ENCODE measurements at places on chromosomes 4 and X.

DNA sequence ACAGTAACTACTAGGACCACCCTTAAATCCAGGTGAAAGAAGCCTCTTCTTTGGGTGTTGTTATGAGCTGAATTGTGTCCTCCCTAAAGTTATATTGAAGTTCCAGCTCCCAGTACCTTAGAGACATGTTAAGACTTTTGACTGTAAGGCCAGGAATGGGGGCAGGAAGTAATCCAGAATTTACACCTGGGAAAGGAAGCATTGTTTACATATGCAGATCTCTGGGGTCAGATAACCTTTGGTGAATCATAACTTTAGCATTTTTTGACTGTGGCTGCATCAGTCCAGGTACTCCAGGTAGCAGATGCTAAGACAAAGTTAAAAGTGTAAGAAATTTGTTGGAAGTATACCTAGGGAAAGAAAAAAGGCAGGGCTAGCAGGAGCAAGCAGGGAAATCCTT lies 104.9 kb upstream of the CENPE start:
- no peak for DNase-seq

DNA sequence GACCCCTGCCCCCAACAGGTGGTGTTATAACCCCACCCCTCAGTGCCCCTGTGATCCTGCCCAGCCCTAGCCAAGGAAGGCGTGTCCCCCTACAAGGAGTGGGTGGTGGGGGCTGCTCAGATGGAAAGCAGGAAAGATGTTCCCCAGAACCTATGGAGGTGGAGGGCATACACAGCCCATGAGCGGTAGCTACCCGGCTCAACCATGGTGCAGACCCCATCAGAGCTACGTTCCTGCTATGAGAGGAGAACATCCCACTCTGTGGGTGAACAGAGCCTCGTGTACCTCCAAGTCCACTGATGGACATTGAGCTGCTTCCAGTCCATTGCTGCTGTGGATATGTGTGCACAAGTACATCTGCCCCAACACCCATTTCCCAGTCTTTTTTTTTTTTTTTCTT lies 71.1 kb downstream of the SHOX start:
- DNase-seq = no peak

GRCh38 chrX:37834937-37835336 lies 12.4 kb downstream of the DYNLT3 start:
- DNase-seq = no peak

- DNase-seq = no peak
These were observed 831.5 kb downstream of the STIM2 start for GRCh38 chr4:27692158-27692557.

DNA sequence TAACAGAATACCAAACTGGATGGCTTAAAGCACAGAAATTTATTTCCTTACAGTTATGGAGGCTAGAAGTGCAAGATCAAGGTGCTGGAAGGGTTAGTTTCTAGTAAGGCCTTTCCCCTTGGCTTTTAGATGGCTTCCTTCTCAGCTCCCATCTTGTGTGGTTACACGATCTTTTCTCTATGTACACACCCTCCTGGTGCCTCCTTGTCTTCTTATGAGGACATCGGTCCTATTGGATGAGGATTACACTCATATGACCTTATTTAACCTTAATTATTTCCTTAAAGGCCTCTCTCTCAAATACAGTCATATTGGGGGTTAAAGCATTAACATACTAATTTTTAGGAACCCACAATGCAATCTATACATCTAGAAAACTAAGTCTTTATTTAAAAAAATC lies 787.9 kb upstream of the GALNTL6 start:
- DNase-seq = no peak

GRCh38 chrX:122187069-122187713 lies 996.9 kb upstream of the GRIA3 start:
- DNase-seq = no peak

DNA sequence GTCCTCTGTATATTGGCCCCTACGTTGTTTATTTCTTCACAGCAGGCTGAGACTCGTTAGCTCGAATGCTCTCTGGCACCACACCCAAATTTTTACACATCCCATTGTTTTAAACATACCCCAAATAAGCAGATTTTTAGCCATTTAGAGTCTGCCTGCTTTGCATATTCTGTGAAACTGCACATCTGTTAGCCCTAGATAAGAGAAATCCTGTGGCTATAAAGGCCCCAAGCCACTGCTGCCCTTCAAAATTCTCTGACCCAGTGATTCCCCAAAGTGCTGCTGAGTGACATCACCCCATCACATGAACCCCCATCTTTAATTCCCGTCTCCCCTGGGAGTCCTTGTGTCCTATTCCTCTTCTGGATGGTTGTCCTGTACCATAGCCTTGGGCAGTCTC lies 20.8 kb downstream of the TEX13C start:
- no peak for DNase-seq

GRCh38 chr4:173182403-173182802 lies 13.8 kb downstream of the GALNT7 start:
- no peak for DNase-seq

DNA sequence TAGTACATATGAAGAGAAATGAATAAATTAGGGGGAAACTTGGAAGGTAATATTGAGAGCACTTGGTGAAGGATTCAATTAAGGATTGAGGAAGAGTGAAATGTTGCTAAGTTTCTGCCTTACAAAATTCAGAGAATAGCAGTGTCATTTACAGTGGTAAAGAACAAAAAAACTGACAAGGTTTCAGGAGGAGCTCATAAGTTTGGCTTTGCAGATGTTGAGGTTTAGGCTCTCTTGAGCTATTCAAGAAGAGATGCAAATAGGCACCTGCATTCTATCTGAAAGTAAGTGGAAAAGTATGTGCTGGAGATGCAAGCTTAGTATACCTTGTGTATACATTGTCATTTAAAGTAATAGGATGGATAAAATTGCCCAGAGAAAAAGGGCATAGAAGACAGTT lies 22.3 kb upstream of the EMCN start:
- no peak for DNase-seq

GRCh38 chr4:1538096-1538410 lies 131.8 kb upstream of the NKX1-1 start:
- no peak for DNase-seq

DNA sequence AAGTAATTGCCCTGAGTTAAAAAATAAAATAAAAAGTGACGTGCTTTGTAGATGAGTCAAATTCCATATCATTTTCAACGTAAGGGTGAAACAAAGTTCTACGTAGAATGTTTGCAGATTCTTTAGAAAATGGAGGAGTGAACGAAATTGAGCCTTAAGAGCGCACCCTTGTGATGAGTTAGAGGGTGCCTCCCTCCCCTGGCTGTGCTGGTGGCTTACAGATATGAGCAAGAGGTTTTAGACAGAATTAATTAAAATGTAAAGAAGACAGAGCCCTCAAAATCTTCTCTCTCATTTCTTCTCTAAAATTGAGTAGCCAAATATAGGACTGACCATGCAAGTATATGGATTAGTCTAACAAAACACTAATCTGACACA lies 30.2 kb upstream of the LGI2 start:
- DNase-seq = no peak

DNA sequence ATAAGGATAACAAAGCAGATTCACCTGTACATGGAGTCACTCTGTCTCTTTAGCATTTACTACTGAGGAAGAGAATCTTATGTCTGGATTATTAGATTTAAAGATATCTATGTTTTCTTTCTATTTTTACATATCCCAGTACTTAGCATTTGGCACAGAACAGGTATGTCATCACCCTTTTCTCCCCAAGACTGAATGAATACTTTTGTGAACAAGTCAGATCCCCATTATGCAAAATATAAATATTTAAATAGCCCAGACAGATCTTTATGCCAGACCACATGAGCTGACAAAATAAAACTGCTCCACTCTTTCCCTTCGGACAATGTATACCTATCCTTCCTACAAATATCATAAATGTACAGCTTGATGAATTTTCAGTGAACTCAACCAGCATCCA lies 94.5 kb downstream of the CASK start:
- no peak for DNase-seq

GRCh38 chrX:70042399-70043371 lies 7.1 kb downstream of the AWAT2 start:
- DNase-seq = no peak

DNA sequence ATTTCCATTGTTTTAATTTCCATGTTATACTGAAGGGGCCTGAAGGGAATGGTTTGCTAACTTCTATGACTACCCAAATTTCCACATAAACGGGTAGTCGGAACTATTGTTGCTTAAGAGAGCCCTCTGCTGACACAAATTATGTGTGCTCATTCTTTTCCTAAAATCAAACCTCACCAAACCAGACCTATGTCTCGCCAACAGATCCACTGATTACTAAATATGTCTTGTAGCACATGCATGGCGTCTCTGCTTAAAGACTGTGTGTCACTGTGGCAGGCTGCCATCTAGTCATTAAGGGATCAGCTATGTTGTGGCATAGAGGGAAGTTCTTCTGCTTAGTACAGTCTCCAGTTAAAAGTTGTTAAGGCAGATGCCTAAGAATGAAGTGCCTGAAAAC lies 25.1 kb downstream of the PIR start:
- no peak for DNase-seq

DNA sequence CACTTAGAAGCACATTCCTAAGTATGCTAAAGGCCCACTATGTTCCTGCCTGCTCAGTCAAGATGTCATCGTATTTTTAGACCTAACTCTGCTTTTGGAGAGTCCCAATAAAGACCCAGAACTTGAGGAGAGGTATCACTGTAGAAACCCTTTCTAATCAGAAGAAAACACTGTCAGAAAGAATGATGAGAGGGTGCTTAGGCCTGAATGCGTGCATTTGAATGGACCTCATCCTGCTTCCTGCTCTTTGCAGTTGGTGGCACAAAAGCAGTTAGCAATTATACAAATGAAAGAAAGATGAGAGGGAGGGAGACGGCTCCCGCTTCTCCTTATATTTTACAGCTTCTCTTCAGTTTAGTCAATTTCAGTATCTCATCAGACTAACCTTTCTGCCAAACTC lies 987.2 kb downstream of the CCSER1 start:
- DNase-seq = no peak

DNA sequence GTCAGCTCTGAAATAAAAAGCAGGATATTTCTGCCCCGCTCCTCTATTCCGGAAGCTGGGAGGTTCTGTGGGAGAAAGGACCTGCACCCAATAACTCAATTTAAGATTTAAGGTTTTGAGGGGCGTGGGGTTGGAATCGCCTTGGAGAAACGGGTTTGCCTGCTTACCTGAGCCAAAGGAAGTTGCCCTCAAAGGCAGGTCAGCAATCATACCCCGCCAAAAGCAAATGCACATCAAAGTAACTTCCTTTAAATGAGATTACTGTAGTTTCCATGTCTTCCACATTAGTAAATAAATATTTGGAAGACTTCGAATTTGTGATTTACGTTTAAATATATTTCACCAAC lies 978 bp upstream of the HS3ST1 start:
- DNase-seq = no peak

- DNase-seq = no peak
These were observed 62.4 kb downstream of the TMEM165 start for GRCh38 chr4:55458164-55458563.

DNA sequence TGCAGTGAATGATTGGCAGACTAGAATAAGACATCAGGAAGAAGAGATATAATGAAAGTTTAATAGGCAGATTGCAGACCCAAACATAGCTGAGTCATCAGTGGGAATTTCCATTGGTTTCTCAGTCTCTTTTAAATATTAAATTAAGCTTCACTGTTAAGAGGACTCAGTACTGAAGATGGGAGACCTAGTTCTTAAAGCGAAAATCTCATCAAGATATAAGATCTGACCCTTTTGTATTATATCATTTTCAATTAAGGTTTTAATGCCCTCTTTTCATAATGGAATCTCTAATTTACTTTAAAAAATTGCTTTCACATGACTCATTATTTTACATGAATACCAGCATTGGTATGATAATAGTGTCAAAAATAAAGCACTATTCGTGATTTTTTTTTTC lies 168.9 kb upstream of the ATOH1 start:
- no peak for DNase-seq

DNA sequence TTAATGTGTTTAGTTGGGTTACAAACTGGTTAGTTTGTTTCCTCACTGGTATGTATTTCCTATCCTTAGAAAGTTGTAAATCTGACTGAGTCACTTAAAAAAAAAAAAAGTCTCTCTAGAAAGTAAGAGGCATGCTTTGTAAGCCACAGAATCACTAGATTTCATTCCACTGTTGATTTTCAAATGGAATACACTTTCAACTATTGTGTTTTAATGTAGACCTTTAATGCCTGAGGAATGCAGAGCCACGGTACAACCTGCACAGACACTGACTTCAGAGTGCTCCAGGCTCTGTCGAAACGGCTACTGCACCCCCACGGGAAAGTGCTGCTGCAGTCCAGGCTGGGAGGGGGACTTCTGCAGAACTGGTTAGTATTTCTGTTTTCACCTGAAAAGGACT lies 88.6 kb downstream of the HHIP start:
- no peak for DNase-seq

DNA sequence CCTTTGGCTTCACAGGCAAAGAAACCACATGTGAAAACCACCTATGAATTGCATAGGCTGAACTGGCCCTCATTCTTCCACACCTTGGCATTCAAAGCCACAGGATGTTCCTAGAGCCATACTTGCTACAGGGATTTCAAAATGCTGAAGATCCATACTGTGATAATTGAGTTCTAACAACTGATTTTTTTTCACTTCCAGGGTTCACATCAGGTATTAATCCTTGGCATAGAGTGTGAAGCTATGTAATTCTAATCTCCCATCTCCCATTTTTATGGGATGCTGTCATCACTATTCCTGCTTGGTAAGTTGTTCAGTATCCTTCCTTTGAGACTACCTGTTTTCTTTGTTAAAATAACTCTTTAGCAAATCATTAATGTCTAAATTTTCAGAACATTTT lies 1569.2 kb upstream of the ADGRL3 start:
- DNase-seq = no peak

DNA sequence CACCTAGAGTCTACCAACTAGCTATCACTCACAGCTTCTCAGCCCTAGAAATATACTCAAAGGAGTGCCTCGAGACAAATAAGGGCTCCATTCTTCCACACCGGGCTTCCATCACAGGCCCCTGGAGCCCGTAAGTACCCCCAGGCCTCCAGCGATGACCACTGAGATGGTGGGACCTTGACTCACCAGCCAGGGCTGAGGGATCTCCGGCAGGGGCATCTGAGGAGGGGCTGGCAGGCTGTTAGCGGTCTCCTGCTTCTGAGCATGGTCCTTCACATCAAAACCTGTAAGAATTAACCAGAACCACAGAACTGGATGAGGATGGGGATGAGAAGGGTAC lies 71.3 kb downstream of the AFAP1 start:
- no peak for DNase-seq

- DNase-seq = no peak
These were observed 65.7 kb upstream of the CAMK2D start for GRCh38 chr4:113827285-113827684.

- DNase-seq = no peak
These were observed 130.4 kb upstream of the PAK3 start for GRCh38 chrX:110965409-110966090.

DNA sequence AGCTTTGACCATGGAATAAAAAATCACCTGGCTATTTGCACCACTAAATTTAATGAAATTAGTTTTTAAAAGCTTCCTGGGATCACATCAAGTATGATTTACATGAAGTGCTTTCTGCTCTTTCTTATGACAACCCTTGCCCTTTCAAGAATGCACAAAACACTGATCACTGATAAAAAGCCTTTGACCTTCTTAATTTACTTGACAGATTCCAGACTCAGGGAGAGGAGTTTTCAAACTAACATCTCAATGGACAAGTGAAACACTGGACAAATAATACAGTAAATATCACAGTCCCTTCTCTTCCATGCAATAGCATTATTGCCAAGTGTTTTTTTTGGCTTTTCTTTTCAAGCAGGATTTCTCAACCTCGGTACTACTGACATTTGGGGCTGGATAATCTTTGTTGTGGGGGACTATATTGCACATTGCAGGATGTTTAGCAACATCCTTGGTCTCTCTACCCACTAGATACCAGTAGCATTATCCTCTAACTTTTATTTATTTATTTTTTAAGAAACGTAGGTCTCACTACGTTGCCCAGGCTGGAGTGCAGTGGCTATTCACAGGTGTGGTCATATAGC lies 86.3 kb downstream of the ZNF827 start:
- no peak for DNase-seq
